ENCODE measurements at places on chromosomes 3 and 15. TPM values are rescaled to one million over a fixed set of nuclear protein-coding genes. Genes with fewer than 3 reads are reported as not detected.

Gene FGF7
- total RNA-seq: not detected

Gene C3orf22
- not detected for total RNA-seq

Gene RETNLB
- total RNA-seq: not detected

DNA sequence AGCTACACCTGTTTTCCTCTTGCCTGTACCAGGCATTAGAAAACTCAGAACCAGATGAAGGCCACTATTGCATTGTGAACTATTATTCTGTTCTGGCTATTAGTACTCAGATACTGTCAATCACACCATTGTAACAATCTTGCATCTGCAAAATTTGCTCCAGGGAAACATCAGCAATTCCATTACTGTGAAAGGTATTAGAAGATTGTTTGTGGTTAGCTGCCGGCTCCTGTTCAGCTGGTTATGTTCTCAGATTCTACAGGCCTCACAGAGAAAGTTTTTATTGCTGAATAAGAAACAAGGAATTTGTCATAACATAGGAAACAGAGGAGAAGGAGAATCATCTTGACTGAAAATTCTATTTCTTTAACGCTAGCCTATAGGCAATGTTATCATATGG, 179.9 kb downstream of the PLOD2 start:
- no peak for DNase-seq
- no peaks in the 10 kb centered on the region for H3K4me1 ChIP-seq
- no peaks in the 10 kb centered on the region for H3K36me3 ChIP-seq
- H3K4me3 ChIP-seq: no peak overlapping the region
- no peak overlapping the region for H3K27ac ChIP-seq
- H3K27me3 ChIP-seq: no peaks in the 10 kb centered on the region

GRCh38 chr3:61780016-61780415, 218.6 kb downstream of the PTPRG start:
- DNase-seq: no peak
- no peak overlapping the region for H3K4me3 ChIP-seq
- no peak overlapping the region for H3K27ac ChIP-seq
- no peaks in the 10 kb centered on the region for H3K27me3 ChIP-seq

- H3K27ac ChIP-seq: no peak overlapping the region
- DNase-seq: no peak
- H3K4me3 ChIP-seq: no peak overlapping the region
- H3K27me3 ChIP-seq: no peaks in the 10 kb centered on the region
Measured at GRCh38 chr3:67090474-67090873, 92.4 kb downstream of the KBTBD8 start.

DNA sequence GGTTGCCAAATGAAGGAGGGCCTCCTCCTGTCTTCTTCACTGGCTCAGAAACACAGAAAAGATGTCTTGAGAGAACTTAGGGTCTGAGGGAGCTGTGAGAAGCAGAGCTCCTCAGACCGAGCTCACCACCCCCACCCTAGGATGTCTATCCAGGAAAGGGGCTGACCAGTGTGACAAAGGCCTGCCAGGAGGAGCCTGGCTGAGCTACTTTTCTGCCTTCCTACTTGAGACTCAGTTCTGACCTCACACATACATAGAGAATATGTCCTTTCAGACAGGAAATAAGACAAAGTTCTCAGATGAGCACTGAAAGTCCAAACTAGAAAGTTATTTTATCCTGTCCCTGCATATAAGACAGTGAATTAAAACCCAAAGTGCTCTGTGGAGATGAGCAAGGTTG, 54.5 kb downstream of the KIF9 start:
- H3K4me1 ChIP-seq: peaks cover 8% of the 10 kb centered on the region
- H3K36me3 ChIP-seq: no peaks in the 10 kb centered on the region
- no peaks in the 10 kb centered on the region for H3K27me3 ChIP-seq
- no peak overlapping the region for H3K4me3 ChIP-seq
- no peak for DNase-seq

DNA sequence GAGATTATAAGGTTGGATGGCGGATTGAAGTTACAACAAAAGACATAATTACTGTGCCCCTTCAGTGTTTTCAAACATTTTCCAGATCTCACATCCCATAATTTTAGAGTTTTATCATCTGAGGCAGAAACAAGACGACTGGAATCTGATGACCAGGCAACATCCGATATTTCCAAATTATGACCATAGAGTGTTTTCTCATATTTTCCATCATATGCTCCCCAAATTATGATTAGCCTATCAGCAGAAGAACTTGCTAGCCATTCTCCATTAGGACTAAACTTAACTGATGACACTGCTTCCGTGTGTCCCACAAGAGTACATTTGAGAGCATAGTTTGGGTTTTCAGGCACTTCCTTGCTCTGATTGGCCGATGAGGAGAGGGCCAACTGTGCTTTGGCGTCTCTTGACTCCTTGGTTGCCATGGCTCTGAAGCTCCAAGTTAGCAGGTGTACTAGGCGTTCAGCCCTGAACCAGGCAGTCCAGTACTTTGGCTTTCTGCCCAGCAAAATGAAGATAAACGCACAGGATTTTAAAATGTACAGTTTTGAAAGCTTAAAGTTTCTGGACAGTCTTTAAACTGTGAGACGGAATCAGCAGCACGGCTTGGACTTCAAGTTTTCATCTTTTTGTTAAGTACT, 638 bp downstream of the WDR5B start:
- H3K4me3 ChIP-seq: peak overlapping the region; percentile 95
- peaks cover 20% of the 10 kb centered on the region for H3K36me3 ChIP-seq
- H3K27ac ChIP-seq: peak overlapping the region; percentile 95
- peaks cover 47% of the 10 kb centered on the region for H3K4me1 ChIP-seq
- peak; percentile 76 for DNase-seq

DNA sequence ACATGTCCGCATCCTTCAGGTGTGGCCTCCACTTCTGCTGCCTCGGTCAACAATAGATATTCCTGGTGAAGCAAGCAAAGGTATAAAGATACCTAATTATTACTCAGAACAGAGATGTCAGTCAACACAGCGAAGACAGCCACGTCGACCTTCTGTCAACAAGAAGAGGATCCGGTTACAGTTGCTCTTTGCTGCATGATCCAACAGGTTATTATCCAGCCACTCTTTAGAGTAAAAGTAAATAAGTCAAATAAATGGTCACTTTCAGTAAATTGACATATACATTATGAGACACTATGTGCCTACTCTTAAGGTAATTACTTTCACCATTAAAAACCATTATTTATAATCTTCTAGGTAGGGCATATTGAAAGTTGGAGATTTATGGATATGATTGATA, 356.8 kb upstream of the ATP11B start:
- no peaks in the 10 kb centered on the region for H3K27me3 ChIP-seq
- no peaks in the 10 kb centered on the region for H3K4me1 ChIP-seq
- DNase-seq: no peak
- no peak overlapping the region for H3K4me3 ChIP-seq
- H3K36me3 ChIP-seq: no peaks in the 10 kb centered on the region

- no peaks in the 10 kb centered on the region for H3K36me3 ChIP-seq
- H3K27ac ChIP-seq: no peak overlapping the region
- DNase-seq: no peak
- H3K4me1 ChIP-seq: no peaks in the 10 kb centered on the region
Measured at GRCh38 chr3:65342084-65342683, 654.4 kb upstream of the ADAMTS9 start.

DNA sequence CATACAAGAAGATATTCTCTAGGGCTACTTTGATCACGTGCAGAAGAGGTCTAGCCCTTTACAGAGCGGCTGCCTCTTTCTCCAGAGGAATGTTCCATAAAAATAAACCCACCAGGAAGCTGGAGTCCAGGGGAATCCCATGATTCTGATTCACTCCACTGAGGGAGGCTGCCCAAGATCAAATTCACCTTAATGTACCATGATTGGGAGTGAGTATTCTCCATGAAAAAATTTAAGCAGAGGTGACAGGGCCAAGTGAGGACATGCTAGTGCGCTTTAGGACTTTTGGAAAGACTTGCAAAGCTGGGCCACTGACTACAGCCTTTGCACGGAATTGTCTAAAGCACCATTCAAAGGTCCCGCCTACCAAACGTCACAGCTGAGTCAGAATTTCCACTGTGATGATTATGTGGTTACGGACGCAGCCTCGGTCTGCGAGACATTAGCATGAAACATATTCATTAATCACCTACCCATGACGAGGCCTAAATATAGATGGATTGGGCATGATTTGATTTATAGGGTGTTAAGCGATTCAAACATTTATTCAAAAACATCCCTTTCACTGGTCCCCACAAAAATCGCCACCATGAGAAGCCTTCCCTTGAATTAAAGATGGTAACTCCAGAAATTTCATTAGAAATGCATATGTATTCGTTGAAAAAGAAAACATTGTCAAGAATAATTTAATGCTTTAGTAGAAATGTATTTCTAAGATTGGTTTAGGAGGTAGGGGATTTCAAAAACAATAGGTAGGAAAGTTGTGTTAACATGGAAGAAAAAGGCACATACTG, 152.6 kb downstream of the GREM1 start:
- H3K27me3 ChIP-seq: peaks cover 2% of the 10 kb centered on the region
- H3K27ac ChIP-seq: no peak overlapping the region
- H3K4me1 ChIP-seq: no peaks in the 10 kb centered on the region
- no peaks in the 10 kb centered on the region for H3K36me3 ChIP-seq
- no peak for DNase-seq

DNA sequence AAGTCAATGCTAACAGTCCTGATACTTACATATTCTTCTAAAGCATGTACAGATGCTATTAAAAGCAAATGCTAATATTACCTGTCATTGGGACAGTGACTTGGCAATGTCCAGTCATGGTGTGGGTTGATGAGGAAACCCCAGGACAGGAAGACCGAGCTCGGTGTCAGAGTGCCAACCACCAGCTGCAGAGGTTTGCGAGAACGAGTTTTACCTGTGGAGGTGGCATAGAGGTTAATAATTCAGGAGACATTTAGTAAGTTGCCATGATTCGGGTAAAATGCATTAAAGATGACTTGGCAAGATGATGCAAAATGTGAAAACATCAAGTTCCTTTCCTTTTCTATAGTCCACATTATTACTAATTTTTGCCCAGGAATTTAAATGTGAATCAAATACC, 94.5 kb downstream of the ABI3BP start:
- H3K36me3 ChIP-seq: no peaks in the 10 kb centered on the region
- H3K27me3 ChIP-seq: no peaks in the 10 kb centered on the region
- peaks cover 9% of the 10 kb centered on the region for H3K4me1 ChIP-seq
- H3K27ac ChIP-seq: no peak overlapping the region
